Testis (tissue), 5 donors: ENCODE measurements at places on chromosomes 16 and 17. TPM values are rescaled to one million over a fixed set of nuclear protein-coding genes. Genes with fewer than 3 reads are reported as not detected.

- H3K4me3 ChIP-seq: no peak overlapping the region
- DNase-seq: no peak
- no peaks in the 10 kb centered on the region for H3K36me3 ChIP-seq
- no peak overlapping the region for H3K27ac ChIP-seq
- peaks cover 4% of the 10 kb centered on the region for H3K4me1 ChIP-seq
- no peaks in the 10 kb centered on the region for H3K27me3 ChIP-seq
Observed at GRCh38 chr16:795580-796229, 4.8 kb downstream of the GNG13 start.

CMTM3 gene
- polyA plus RNA-seq: 149 TPM

DNA sequence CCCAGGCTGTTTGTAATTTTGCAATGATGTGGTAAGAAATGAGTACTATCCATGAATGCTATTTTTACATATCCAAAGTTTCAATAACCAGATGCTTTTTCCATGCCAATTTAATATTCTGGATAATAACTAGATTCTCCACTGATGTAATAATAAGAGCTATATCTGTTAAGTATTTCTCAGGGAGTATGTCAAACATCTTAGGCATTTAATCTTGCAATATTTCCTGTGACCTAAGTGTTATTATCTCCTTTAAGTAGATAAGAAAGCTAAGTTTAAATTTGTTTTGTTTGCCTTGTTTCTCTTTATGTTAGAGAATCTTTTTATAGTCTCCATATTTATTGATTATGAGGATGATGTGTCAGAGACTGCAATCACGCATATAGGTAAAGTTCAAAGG lies 32.3 kb upstream of the HS3ST3A1 start:
- DNase-seq: no peak
- no peaks in the 10 kb centered on the region for H3K36me3 ChIP-seq
- peaks cover 5% of the 10 kb centered on the region for H3K4me1 ChIP-seq
- no peak overlapping the region for H3K4me3 ChIP-seq
- no peaks in the 10 kb centered on the region for H3K27me3 ChIP-seq

SLC52A1 gene
- 0.50 TPM for polyA plus RNA-seq

GRCh38 chr16:20236579-20237289 lies 90.6 kb downstream of the GP2 start:
- H3K27me3 ChIP-seq: no peaks in the 10 kb centered on the region
- H3K4me3 ChIP-seq: no peak overlapping the region
- no peak for DNase-seq
- no peak overlapping the region for H3K27ac ChIP-seq
- H3K4me1 ChIP-seq: no peaks in the 10 kb centered on the region
- H3K36me3 ChIP-seq: no peaks in the 10 kb centered on the region
